HTR-8/SVneo (cell line): ENCODE measurements at places on chromosomes 1 and 21.

DNA sequence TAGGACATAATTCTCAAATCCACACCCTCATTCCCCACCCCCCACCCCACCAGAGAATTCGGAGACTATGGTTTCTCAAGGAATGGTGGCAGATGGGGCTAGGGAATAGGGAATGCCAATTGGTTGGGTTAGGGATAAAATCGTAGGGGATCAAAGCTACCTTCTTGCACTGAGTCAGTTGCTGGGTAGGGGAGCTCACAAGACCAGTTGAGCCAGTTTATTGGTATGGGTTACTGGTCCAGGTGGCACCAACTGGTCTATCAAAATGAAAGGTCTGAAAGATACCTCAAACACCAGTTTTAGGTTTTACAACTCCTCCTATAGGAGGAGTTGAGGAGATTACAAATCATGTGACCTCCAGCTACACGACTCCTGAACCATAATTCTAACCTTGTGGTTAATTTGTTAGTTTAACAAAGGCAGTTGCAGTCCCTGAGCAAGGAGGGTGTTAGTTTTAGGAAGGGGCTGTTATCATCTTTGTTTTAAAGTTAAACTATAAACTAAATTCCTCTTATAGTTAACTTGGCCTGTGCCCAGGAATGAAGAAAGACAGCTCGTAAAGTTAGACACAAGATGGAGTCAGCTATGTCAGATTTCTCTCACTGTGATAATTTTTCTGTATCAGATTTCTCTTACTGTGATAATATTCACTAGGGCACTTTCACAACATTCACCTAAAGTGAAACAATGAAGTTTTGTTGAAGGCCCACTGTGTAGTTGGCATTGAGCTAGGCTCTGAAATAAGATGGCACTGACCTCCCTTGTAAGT lies 2.5 kb downstream of the SHISAL2A start:
- DNase-seq, result no peak

GRCh38 chr1:116334868-116335635 lies 38.0 kb upstream of the ATP1A1 start:
- no peak for DNase-seq

GRCh38 chr1:84972377-84972987 lies 24.4 kb downstream of the MCOLN2 start:
- DNase-seq, result no peak

DNA sequence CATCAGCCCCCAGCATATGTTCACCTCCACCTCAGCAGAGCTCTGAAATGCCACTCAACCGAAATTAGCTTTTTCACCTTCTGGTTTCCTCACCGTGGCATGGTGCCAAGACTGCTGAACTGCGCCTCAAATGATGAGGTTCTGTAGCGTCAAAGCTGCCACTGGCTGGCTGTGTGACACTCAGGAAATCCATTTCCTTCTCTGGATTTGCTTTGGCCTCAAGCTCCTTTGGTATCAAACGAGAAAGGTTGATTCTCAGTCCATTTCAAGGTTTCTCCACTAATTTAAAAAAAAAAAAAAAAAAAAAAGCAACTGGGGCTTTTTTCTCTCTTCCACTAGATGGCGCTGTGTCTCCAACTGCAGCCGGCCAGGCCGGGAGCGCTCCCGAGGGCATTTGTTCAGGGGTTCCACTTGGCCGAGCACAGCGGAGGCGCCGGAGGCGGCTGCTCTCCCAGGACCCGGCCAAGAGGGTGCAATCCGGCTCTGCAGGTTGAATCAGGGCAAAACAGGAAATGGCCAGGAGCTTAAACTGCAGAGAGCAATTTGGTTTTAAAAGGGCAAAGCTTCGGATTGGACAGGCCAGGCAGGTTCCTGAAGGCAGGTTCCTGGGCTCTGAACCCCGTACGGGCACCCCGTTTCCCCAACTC lies 26.5 kb upstream of the PLA2G2C start:
- DNase-seq, result peak; percentile 62

- peak; percentile 36 for DNase-seq
Observed at GRCh38 chr1:3453891-3454810, at the start of gene ARHGEF16. Gene ARHGEF16, plus strand, starts transcription at chr1:3454665. Its CDS starts 8,420 bp downstream, at chr1:3463085.

- no peak for DNase-seq
Observed at GRCh38 chr1:160733898-160734297, 5.1 kb upstream of the SLAMF7 start.

DNA sequence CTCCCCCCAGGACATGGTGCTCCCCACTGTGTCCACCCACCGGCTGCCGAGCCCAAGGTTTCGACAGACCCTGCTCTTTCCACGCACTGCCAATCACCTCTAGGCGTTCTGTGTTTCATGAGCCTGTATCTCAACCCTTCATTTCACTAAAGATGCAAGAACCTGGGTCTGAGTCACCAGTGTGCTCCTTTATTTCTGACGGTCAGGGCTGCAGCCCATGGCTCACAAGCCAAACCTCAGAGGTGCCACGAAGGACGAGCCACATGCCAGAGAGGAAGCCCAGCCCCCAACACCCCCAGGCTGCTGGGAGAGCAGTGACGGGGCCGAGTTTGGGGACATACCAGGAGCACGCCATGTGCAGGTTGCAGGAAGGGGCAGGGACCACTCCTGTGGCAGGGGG lies 79.2 kb upstream of the ARHGEF16 start:
- no peak for DNase-seq

GRCh38 chr1:115402753-115403184 lies 64.7 kb upstream of the NGF start:
- no peak for DNase-seq

GRCh38 chr1:115491298-115492018 lies 150.3 kb upstream of the VANGL1 start:
- no peak for DNase-seq

DNA sequence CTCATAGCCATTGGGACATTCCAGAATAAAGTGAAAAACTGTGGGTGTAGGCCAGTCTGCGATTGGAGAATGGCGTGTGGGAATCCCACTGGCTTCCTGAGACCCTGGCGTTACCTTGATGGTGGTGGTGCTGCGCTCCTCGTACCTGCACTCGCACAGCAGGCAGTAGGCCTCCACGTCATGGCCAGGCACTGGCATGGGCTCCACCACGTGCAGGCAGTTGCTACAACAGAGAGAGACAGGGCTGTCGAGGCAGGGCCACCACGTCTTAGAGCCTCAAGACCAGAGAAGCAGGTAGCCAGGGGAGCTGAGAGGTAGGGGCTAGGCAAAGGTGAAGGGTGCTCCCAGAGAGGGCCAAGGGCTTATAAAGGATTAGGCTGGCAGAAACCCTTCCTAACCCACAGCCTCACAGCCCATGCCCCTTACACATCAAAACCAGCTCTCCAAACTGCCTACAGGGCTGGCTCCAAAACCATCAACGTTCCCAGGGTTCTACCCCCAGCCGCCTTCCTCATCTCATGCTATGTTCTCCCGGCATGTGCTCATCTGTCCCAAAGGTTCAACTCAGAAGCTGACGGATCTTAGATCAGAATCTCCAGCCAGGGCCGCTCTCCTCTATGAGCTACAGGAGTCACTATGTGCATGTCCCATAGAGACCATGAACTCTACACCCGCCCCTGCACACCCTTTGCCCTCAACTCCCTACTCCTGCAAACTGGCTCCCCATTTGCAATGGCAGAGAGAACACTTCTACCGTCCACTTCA lies 7.5 kb downstream of the TMEM9 start:
- no peak for DNase-seq

GRCh38 chr1:26820784-26821269 lies 5.7 kb upstream of the ZDHHC18 start:
- no peak for DNase-seq

DNA sequence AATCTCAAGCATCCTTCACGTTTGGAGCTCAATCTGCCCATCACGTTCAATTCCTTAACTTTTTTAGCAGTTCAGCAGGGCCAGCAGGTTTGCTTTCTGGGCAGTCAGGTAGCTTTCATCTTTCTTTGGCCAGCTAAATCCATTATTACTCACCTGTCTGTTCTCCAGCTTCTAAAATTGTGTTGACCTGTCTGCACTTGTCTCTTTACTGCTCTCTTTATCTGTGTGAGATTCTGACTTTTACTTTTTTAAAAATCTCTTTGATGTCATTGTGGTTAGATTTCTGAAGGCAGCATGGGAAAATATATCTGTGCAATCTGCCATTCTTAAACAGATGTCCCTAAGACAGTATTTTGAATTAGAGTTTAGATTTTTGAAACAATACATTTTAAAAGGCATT lies 24.9 kb upstream of the CYYR1 start:
- no peak for DNase-seq

DNA sequence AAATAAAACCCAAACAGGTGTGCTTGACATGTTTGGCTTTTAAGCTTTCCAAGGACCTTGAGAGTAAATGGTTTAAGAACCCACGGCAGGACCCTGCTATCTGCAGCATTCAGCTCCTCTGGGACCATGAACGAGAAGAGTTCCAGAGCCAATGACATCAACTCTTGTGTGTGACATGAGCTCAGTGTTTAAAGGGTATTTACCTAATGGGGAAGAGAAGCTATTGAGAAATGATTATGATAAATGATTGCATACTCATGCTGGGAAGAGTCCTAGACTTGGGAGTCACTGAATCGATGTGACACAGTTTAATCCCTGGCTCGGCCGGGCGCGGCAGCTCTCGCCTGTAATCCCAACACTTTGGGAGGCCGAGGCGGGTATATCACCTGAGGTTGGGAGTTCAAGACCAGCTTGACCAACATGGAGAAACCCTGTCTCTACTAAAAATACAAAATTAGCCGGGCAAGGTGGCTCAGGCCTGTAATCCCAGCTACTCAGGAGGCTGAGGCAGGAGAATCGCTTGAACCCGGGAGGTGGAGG lies 55.4 kb downstream of the KANK4 start:
- no peak for DNase-seq

GRCh38 chr1:183506561-183506960 lies 34.3 kb downstream of the SMG7 start:
- DNase-seq, result no peak

- DNase-seq, result peak; percentile 75
Observed at GRCh38 chr1:238647877-238648276, 738.5 kb upstream of the CHRM3 start.

DNA sequence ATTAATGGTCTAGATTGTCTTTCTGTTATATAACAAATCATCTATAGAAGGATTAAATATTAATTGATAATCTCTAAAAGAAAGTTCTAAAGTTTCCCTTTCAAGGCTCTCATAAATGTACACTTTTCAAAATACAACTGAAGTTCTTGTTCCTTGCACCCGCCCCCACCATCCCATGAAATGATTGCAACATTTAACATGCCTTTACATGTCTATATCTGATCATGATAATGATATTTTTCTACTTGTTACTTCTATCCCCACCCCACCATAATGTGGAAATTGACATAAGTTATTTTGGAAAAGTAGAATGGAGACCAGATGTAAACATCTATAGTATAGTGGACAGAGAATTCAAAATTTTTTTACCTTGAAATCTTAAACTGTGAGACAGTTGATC lies 186.6 kb downstream of the NTNG1 start:
- no peak for DNase-seq

DNA sequence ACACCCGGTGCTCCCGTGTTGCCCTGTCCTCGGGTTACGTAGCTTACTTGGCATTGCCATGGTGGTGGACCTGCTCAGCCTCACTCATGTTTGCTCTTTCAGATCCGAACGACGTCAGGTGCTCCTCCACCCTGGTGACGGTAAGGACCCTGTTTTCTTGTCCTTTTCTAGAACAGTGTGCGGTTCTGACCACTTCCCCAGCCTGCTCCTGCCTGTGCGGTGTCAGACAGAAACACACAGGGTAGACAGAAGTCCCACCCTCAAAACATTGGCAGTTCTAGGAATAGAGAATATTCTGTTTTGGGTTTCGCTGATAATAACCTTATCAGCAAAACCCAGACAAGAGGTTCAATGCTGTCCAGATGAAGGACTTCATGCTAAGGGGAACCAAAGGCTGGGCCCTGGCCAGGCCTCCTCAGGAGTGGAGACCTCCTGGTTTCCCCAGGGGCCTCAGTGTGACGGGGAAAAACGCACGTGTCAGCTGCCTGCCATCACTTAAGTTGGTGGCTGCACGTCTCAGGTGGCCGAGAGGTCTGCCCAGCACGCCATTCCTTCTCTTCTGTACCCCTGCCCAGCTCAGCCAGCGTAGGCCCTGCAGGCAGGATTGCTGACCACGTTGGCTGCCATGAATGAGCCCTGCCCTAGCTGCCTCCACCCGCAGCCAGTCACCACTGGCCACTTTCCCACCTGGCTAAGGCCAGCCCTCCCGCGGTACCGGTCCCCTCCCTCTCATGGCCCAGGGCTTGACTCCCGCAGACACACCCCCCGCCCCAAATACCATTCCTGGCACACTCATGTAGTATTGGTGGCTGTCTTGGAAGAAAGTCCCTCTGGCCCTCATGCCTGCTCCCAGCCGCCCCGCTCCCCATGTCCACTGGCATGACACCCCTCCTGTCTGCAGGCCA lies 33.6 kb downstream of the SLC37A1 start:
- no peak for DNase-seq
